ENCODE measurements at places on chromosomes 4 and X. TPM values are rescaled to one million over a fixed set of nuclear protein-coding genes. Genes with fewer than 3 reads are reported as not detected.

Gene NEUROG2
- not detected for total RNA-seq

Gene HTN3
- not detected for total RNA-seq

Gene GDPD2
- total RNA-seq = 0.96 TPM

- ATAC-seq = no peak
Measured at GRCh38 chr4:79682801-79683530, 274.9 kb upstream of the GK2 start.

All from esophagus mucosa (tissue), 1 donor.